ENCODE measurements at places on chromosomes 4 and X.
A peak's percentile ranks its signal among the peaks of the same experiment; 100 is the strongest.

DNA sequence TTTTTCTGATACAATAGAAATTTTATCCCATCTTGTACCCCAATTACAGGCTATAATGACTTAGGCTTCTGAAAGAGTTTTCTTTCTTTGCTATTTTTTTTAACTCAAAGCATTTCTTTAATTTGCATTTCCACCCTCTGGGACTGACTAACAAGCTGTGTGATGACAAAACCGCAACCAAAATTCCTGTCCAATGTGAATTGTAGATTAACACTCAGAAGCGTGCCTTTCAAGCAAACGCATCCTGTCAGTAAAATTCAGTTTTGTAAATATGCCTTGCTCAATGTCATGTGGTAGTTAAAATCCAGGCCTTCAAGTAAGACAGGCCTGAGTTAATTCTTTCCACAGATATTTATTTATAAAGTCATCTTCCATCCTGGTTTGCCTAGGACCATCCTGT, 50.3 kb downstream of the STK32B start:
- no peak for DNase-seq

GRCh38 chrX:121823406-121823805, 776.0 kb downstream of the GLUD2 start:
- DNase-seq: no peak

GRCh38 chr4:53365121-53365485, 758 bp downstream of the SCFD2 start:
- peak; percentile 40 for DNase-seq

GRCh38 chr4:1746265-1746691, 25.0 kb downstream of the TACC3 start:
- peak; percentile 56 for DNase-seq

GRCh38 chr4:83556816-83557215, 20.9 kb downstream of the GPAT3 start:
- DNase-seq: peak; percentile 22

GRCh38 chrX:39324233-39324930, 523.1 kb downstream of the MID1IP1 start:
- DNase-seq: no peak

- no peak for DNase-seq
Observed at GRCh38 chr4:87575408-87575807, 32.9 kb upstream of the DSPP start.

GRCh38 chr4:56843421-56843899, 22.0 kb upstream of the SPINK2 start:
- DNase-seq: no peak

DNA sequence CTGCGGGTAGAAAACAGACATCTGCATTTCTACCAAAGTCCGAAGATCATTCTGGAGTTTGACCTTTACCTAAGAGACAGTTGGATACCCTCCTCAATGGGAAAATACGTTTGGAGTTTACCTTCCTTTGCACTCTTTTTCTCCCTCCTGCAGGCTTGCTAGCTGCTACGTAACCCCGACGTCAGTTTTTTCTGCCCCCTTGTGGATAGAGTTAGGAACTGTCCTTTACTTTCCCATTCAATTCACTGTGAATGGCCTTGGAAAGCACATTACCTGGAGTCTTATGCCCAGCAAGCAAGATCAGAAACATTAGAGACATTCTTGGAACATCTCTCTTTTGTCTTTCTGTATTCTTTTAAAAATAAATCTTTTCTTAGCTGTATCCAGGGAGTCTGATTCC, 250.7 kb downstream of the NAP1L3 start:
- DNase-seq: peak; percentile 14

GRCh38 chr4:47703956-47704355, 133.9 kb downstream of the CORIN start:
- no peak for DNase-seq
